ENCODE measurements at places on chromosomes 12 and 14.

GRCh38 chr12:52522346-52523011 is 2.3 kb upstream of the KRT5 start:
- DNase-seq, result no peak

DNA sequence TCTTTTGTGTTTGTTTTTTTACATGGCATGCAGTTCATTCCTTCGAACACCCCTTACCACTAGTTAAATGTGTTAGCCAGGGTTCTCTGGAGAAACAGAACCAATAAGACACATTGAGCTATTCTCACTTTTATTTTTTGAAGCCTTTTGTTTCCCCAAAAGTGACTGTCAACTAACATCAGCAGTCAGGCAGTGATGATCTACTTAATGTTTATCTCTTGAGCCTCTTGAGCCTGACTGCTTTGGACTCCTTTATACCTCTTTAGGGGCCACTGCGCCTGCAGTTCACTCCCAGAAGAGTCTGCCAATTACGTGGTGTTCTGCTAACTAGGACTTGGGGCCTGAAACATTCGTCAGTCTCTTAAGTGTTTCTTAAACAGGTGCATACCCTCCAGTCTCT is 163.7 kb upstream of the FLRT2 start:
- DNase-seq, result no peak

DNA sequence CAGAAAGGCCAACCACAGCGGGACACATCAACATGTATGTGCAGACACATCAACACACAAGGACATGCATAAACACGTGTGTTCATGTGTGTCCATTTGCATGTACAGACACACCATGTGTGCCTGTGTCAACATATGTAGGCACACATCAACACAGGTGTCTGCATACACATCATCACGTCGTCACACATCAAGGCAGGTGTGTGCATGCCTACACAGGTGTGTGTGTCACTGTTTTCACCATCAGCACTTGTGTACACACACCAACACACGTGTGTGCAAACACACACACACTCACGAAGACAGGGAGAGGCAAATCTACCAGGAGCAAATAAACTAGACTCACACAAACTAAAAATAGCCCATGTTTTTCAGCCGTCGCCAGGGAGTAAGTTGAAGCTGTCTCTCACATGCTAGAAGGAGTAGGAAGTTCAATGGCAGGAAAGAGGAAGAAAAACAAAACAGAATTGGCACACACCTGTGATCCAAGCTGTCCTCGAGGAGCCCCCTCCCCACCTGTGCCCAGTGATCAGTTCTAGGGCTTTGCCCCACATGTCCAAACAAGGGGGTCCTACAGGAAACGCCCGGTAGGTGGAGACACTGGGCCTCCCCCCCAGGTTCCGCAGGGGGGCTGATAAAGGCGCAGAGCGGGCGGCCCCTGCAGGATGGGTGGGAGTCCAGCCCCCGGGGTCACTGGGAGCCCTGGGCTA is 7.4 kb downstream of the SCARB1 start:
- DNase-seq, result no peak

DNA sequence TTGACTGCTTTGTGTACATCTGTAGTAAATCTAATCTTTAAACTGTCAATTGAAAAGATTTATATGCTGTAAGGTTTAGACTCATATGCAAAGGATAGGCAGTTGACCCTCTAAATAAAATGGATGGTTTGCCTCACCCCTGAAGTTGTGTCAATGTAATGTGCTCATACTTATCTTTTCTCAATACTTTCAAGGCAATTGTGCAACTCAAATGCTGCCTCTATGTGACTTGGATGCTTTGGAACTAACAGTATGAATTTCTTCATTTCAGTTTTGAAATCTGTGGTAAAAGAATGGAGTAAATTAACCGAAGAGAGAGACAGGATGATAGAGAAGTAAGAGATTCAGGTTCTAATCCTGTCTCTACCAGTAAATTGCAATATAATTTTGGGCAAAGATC is 9.7 kb downstream of the PDE6H start:
- no peak for DNase-seq

GRCh38 chr14:61701946-61702345 is 6.6 kb downstream of the HIF1A start:
- no peak for DNase-seq

DNA sequence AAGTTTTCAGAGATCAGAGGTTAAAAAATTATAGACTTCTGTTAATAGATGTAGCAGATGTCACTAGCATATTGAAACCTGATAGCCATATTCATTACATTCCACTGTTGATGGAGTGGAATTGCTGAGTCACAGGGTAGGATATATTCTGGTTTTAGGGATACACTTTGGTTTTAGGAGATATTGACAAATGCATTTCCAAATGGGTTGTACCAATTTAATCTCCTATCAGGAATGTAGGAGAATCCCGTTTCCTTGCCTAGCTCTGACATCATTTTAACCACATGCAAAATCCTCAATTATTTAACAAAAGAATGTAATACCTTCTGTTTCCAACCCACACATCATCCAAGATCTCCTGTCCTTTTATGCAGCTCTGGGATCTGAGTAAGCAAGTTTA is 30.7 kb upstream of the ESR2 start:
- no peak for DNase-seq

DNA sequence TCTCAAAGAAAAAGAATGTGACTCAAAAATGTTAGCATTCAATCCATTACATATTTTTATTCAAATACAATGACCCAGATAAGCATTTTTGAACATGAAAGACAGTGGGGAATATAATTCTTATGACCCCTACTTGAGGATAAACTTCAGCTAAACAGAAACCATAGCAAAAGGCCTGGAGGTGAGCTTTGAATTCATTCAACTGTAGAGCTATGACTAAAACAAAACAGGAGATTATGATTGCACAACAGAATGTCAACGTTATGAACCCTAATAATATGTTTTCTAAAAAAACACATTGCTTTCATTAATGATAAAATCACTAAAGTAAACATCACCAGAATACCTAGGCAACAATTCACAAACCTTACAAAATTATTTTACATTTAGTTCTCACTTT is 27.8 kb downstream of the EFCAB11 start:
- DNase-seq, result no peak

DNA sequence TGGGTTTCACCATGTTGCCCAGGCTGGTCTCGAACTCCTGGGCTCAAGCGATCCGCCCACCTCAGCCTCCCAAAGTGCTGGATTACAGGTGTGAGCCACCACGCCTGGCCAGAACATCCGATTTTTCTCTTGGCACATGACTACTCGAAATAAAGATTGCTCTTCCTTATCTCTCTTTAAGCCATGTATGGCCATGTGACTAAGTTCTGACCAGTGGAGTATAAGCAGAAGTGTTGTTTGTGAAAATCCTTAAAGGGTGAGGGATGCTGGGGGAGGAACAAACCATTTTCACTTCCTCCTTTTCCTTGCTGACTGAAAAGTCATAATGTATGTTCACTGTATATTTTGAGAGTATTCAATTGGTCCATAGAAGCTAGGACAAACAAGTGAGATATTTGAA is 50.7 kb upstream of the ATF7IP start:
- no peak for DNase-seq

DNA sequence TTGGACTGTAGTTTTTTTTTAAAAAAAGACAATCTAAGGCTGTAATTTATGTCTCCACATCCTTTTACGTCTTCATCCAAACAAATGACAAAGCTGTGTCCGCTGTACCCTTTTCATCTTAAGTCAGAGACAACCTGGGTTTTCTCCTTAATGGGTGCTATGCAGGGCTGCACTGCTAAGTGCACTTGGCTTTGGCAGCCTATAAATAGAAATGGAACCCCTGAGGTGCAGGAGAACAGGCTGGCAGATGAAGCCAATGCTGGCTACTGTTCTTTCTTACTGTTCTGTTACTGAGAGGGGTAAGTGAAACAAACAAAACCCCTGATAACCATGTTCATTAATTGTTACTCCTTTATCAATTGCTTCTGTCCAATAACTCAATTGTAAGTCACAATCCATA is 47.1 kb upstream of the KICS2 start:
- no peak for DNase-seq

DNA sequence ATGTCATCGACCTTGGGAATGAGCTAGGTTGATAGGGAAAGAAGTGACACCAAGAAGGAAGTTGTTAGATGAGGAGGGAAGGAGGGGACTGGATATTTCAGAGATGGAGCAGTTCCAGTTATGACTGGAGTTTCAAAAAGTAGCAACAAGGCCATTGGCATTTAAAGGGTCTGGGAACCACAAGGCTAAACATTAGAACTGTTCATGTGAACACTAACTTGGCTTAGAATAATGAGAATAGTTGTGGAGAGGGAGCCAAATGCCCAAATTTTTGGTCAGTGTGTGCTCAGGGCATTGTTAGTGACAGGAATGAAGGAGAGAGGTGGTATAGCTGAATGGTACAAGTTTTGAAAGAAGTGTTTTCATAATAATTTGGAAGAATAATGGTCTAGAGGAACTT is 16.8 kb downstream of the IFT43 start:
- no peak for DNase-seq

DNA sequence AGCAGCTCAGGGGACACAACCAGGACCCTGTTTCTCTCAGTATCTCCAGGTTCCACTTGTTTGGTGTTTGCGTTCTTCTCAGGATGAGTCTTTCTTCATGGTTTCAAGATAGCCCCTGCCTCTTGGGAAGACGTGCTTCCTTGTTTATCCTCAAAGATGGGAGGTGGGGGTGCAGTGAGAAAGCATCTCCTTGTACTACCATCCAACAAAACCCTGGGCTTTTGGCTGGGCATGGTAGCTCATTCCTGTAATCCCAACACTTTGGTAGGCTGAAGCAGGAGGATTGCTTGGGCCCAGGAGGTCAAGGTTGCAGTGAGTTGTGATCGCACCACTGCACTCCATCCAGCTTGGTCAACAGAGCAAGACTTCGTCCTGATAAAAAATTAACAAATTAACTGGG is 21.0 kb upstream of the TUNAR start:
- DNase-seq, result no peak

DNA sequence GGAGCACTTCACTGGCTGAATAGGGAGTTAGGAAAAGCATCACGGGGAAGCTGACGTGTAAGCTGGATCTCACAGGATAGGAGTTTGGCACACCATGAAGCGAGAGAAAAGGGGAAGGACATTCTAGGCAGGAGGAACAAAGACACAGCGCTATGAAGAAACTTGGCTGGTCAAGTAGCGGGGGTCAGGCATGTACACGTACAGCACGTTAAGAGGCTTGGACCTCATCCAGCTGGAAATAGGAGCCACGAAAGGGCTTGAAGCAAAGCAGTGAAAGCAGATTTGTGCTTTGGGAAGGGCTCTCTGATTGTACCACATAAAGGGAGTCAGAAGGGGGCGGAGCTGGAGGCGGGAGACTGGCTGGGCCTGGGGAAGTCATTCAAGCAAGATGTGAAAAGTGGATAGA is 19.6 kb upstream of the GALNT8 start:
- no peak for DNase-seq

DNA sequence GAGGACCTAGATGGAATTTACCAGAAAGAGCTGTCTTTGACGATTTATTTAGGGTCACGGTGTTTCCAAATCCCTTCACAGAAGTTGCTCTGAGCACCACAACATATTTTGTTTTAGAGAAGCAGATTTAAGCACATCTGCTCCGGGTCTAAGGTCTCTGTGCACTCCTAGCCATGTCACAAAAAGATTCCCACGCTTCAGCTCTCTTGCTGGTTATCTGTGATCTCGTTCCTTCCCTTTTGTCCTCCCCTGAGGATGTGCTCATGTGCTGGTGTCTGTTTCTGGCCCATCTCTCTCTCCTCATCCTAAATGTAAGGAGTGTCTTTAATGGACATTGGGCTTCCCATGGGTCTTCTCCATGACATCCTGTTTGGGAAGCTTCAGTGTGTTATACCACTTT is 53.7 kb upstream of the GNPNAT1 start:
- no peak for DNase-seq

DNA sequence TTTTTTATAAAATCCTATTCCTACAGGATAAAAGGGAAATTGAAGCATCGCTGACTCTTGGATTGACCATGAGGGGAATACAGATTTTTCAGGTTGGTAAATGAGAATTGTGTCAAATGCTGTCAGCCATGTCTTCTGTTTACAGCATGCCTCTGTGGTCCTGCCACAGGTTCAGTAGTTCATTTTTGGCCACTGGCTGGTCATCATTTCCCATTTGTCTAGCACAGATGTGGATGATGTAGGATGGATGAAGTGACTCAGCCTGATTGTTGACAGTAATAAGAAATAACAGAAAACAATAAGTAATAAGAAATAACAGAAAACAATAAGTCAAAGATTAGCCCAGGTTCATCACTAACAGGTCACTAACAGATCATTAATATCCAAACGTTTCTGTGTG is 59.8 kb downstream of the FRMD6 start:
- DNase-seq, result no peak

DNA sequence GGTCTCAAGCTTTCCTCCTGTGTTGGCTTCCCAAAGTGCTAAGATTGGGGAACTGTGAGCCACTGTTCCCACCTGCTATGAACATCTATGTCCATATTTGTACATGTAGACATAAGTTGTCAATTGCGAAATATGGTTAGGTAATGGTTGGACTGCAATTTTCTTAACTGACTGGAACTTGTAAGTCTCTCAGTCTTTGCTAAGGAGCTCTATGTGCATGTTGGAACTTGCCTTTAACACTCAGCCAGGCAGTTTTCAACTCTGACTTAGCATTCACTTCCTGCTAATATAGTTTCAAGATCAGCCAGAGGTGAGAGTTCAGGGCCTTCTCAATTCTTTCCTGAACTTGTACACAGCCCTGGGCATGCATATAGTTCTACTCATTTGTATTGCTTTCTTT is 44.5 kb upstream of the EEA1 start:
- DNase-seq, result no peak

DNA sequence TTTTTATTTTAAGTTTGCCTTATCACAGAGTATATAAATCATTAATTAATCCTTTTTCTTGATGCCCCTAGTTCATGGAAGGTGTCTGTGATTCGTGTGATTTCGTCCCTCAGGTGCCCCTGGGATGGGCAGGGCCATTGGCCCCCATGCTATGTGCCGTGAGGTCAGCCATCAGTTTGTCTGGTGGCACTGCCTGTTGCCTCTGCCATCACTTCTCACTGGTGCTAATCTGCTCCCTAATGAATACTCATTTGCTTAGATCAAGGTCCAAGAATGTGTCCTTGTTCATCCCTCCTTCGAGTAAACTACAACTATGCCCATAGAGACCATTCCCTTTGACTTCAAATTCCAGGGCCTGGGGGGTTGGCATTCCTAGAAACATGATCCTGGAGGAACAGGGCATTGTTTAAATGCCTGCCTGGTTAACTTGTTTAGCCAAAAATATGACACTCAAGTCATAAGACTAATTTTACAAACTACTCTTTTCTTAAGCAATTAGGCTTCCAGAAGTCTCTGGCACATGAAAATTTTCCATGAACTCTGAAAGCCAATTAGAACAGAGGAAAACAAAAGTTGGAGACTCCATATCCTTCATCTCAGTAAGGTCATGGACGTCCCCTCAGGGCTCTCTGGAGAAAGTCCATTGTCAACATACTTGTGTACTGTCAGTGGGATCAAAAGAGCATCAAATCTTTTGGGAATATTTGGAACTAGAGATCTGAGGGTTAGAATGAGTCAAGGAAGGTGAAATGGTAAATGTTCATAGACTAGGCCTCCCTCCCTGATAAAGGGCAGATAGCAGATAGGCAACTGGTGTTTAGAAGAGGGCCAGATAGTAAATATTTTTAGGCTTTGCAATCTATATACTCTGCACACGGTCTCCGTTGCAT is 90.9 kb upstream of the PLXNC1 start:
- DNase-seq, result no peak

GRCh38 chr12:98639491-98639890 is 5.1 kb downstream of the IKBIP start:
- no peak for DNase-seq
